Omental fat pad (tissue), 4 donors: ENCODE measurements at places on chromosomes 3 and 15.

- DNase-seq, result no peak
Measured at GRCh38 chr3:48024401-48024800, 8.2 kb upstream of the MAP4 start.

- no peak for DNase-seq
Measured at GRCh38 chr15:74497584-74497983, 36.6 kb upstream of the UBL7 start.

GRCh38 chr3:2945121-2945520 is 165.1 kb downstream of the IL5RA start:
- DNase-seq, result no peak

DNA sequence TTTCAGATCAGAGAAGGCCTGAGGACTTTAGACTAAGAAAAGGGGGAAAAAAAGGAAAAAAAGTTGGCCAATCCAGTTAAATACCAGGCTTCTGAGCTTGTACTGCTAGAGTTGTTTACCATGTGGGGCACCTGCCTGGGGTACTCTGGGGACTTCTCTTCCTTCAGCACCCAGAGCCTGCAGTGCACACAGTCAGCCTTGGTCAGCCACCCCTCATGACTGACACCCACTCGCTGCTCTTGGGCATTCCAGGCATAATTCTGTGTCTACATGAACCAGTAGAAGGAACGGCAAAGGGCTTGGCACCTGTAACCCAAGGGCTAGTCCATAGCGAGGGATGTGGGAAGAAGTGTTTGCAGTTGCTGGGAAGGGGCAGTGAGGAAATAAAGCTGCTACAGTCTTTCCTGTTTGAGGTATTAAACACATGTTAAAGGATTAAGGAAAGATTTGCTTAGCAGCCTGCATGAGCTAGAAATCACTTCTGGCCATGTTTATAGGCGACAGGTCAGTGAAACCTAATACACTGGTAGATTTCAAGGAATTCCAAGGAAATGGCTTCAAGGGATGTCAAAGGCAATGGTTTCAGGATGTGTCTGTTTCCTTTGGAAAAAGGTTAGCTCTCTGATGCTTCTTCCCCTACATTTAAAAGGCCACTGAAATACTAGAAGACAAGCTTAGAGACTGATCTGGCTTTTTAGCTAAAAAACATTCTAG is 232.5 kb downstream of the CHST2 start:
- no peak for DNase-seq
